ENCODE measurements at places on chromosomes 3 and 15. TPM values are rescaled to one million over a fixed set of nuclear protein-coding genes. Genes with fewer than 3 reads are reported as not detected.

CCDC80 gene
- total RNA-seq: 426 TPM

DZIP1L gene
- 13.7 TPM for total RNA-seq

TM4SF4 gene
- 1.7 TPM for total RNA-seq

PRTG gene
- 1.00 TPM for total RNA-seq

CTXN2 gene
- total RNA-seq: not detected

SLC2A2 gene
- total RNA-seq: 0.26 TPM

All from mesenteric fat pad (tissue), 1 donor.